ENCODE measurements at places on chromosomes 2 and 18.

DNA sequence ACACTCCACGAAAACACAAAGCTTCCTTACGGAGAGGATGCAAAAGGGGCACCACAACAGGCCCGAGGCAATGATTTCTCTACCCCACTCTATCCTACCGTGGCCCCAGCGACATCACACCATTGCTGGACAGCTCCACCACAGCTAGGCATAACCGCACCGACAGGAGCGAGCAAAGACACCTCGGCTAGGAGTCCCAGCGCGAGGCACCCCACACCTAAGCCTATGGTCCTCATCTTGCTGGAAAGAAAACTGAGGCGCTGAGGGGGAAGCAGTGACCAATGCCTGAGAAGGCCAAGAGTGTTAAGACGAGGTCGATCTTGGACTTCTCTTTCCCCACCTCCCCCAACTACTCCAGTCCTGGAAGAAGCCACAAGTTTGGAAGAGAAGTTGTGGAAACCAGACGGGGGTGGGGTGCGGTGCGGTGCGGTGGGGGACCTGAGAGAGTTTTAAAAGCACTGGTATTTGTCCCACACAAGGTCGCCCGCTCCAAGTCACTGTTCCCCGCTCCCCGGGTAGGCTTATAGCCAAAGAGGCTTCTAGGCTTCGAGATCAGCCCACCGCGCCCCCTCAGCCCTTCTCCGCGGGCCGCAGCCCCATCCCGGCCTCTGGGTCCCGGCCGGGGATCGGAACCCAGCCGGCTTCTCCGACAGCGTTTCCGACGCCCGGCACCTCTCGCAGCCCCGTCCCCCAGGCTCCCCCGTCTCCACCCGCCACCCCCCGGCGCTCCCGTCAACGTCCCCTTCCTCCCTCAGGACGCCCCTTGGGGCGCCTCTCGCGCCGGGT lies 766 bp downstream of the PDE6D start:
- no peak for DNase-seq

- no peak for DNase-seq
Measured at GRCh38 chr2:240728827-240729226, 37.2 kb downstream of the AQP12A start.

DNA sequence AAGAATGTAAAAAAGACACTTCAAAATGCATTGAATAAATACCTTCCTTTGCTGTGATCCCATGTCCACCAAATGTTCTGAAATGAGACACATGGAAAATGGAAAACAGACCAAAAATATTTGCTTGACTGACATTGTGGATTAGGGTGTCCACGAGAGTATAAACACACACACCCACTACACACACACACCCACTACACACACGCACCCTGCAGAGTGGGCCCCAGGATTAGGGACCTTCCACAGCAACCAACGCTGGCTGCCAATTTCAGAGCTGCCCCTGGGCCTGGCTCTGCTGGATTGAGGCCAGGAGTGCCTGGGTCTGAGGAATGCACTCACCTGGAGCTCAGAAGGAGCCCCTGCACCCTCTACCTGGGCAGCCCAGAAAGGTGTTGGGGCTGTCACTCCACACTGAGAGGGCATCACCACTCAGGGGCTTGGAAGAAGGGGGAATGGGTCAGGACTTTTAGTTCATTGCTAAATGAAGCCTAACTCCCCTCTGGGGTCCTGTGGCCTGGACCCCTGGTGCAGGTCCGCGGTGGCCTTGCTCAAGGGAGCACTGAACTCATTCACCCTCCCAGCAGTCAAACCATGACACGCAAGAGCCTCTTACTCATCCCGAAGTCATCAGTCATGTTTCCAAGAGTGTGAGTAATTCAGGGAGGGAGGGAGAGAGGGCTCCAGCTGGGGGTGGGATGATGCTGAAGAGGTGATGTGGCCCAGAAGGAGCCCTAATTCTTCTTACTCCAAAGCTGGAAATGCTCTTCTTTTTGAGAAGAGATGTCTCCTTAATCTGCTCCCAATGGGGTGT lies 50.2 kb upstream of the PLB1 start:
- DNase-seq, result no peak

DNA sequence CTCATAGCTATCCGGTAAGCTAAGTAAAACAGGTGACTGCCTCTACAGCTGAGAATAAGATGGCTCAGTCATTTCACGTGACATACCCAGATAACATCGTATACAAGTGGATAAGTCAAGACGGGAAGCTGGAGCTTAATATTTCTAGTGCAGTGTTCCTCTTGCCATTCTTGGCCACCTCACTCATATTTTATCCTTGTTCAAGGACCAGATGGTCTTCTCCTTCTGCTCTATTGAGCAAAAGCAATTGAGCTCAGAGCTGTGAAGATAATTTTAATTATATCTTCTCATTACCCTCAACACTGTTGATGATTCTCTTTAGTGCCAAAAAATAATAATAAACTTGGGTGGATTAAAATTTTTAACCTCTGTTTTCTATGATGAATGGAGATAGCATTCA lies 201.1 kb downstream of the DCC start:
- DNase-seq, result no peak

DNA sequence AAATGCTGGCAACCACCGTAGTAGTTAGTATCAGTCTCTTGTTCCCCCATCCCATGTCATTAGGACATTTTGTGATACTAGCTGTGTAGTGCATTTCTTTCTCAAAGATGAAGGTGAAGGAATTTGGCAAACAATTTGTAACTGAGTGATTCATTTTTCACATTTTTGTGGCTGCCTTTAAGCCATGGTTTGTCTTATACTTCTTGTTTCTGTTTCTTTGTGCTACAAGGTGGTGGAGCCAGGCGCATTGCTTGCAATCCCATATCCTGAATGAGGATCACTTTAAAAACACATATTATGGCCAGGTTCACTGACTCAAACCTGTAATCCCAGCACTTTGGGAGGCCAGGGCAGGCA lies 40.6 kb downstream of the GPD2 start:
- DNase-seq, result no peak

- DNase-seq, result no peak
Measured at GRCh38 chr2:174704061-174704460, 60.2 kb downstream of the CHRNA1 start.

DNA sequence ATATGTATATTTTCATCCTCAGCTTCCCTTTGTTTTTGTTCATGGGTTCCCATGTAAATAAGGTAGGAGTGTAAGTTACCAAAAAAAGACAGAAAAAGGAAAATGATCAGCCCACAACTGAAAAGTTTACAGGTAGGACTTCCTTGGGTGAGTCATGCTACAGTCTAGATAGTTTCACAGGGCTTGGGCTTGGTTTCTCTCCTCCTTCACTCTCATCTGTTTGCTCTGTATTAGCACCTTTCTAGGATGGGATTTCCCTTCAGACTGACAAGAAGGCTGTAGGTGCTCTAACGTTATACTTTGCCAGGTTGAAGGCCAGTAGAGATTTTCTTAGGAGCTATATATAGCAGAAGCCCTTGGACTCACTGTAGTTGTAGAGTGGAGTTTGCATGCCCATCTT lies 57.9 kb downstream of the FAM171B start:
- no peak for DNase-seq

DNA sequence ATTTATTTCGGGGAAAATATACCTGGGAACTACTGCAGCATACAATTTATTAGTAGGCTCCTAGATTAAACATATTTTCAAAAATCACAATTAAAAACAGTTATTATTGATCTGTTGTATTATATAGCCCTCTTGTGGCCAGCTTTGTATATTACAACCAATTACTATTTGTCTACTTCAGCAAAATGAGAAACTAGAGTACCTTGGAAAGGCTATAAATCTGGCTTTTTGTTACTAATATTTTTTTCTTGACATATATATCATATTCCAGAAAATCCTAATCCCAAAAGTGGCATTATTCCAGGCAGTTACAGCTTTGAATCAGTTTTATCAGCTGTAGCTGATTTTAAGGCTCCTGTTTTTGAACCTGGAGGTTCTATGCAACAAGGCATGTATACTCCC lies 101.2 kb downstream of the UBR3 start:
- DNase-seq, result no peak

DNA sequence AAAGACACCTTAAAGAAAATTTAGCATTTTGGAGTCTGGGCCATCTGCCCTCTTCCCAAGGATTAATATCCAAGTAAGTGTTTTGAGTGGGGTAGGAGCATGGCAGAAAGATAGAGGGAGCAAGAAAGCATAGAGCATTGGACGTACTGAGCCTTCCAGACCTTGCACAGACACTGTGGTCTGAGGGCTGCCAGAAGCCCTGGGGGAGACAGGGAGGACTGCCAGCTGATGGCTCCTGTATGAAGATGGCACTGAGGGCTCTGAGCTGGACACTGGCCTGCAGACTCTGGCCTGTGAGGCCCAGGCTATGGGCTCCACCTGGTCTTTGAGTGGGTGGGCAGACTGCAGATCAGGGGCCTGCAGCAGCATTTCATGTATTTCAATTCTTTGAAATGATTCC lies 2.9 kb upstream of the PKDCC start:
- no peak for DNase-seq

- no peak for DNase-seq
Measured at GRCh38 chr2:15670469-15670868, 78.8 kb downstream of the DDX1 start.
